ENCODE measurements at places on chromosomes 16 and 17. TPM values are rescaled to one million over a fixed set of nuclear protein-coding genes. Genes with fewer than 3 reads are reported as not detected.

The CAMKK1 gene
- polyA plus RNA-seq = 0.53 TPM

The TAF15 gene
- polyA plus RNA-seq = 17.0 TPM

The AANAT gene
- 1.1 TPM for polyA plus RNA-seq

The ZNF385C gene
- polyA plus RNA-seq = 0.09 TPM

The KRTAP3-2 gene
- polyA plus RNA-seq = not detected

The CD300C gene
- polyA plus RNA-seq = 1.6 TPM

The WFIKKN2 gene
- not detected for polyA plus RNA-seq

The SEPTIN12 gene
- not detected for polyA plus RNA-seq

The PEMT gene
- polyA plus RNA-seq = 35.6 TPM

The KRT14 gene
- not detected for polyA plus RNA-seq

The SULT1A2 gene
- polyA plus RNA-seq = not detected

The TMIGD1 gene
- polyA plus RNA-seq = not detected

The CLEC3A gene
- polyA plus RNA-seq = not detected
